A549 treated with Hydrocortisone at 1 μM for 4 hours (cell line): ENCODE measurements at places on chromosomes 2 and 18. TPM values are rescaled to one million over a fixed set of nuclear protein-coding genes. Genes with fewer than 3 reads are reported as not detected.

TLX2 gene
- 0.08 to 0.35 TPM (median 0.27 TPM) in 5 replicates for total RNA-seq

CIB4 gene
- 0.16 to 0.40 TPM (median 0.24 TPM) in 3 of 5 replicates, not detected in the others for total RNA-seq

AQP12B gene
- not detected in 5 replicates for total RNA-seq

PSTPIP2 gene
- 0.14 to 0.36 TPM (median 0.27 TPM) in 5 replicates for total RNA-seq

SIX2 gene
- total RNA-seq: 1.5 to 2.1 TPM (median 1.6 TPM) in 5 replicates

PRKAG3 gene
- total RNA-seq: not detected in 5 replicates

CDH2 gene
- total RNA-seq: 32.3 to 60.1 TPM (median 45.1 TPM) in 5 replicates

FAM110C gene
- 0.08 to 0.30 TPM (median 0.21 TPM) in 5 replicates for total RNA-seq

MYO5B gene
- total RNA-seq: 7.3 to 9.2 TPM (median 8.4 TPM) in 5 replicates

COLEC12 gene
- total RNA-seq: 0.03 to 0.08 TPM (median 0.06 TPM) in 5 replicates

HOXD4 gene
- 0.14 to 0.61 TPM (median 0.39 TPM) in 5 replicates for total RNA-seq

DCC gene
- not detected in 5 replicates for total RNA-seq

LIMS3 gene
- not detected in 5 replicates for total RNA-seq

MATN3 gene
- 11.9 to 19.5 TPM (median 17.0 TPM) in 5 replicates for total RNA-seq

RESP18 gene
- not detected in 5 replicates for total RNA-seq

DSC1 gene
- not detected in 5 replicates for total RNA-seq

KATNAL2 gene
- 1.2 to 2.0 TPM (median 1.7 TPM) in 5 replicates for total RNA-seq

DSG1 gene
- not detected in 5 replicates for total RNA-seq

RTP5 gene
- total RNA-seq: not detected in 5 replicates

IL36RN gene
- total RNA-seq: 0.14 TPM in 1 of 5 replicates, not detected in the others

C2orf80 gene
- total RNA-seq: not detected in 5 replicates

CCL20 gene
- total RNA-seq: 3.4 to 7.8 TPM (median 6.1 TPM) in 5 replicates

MAP4K3 gene
- total RNA-seq: 15.4 to 26.2 TPM (median 18.6 TPM) in 5 replicates

UPP2 gene
- total RNA-seq: not detected in 5 replicates

MPP4 gene
- 0.03 to 0.15 TPM (median 0.07 TPM) in 5 replicates for total RNA-seq

HAUS1 gene
- total RNA-seq: 33.7 to 48.7 TPM (median 35.3 TPM) in 5 replicates
